ENCODE measurements at places on chromosomes 5 and 9. TPM values are rescaled to one million over a fixed set of nuclear protein-coding genes. Genes with fewer than 3 reads are reported as not detected.

GRCh38 chr9:78601957-78602565 is 305.1 kb downstream of the PSAT1 start:
- DNase-seq: peak; percentile 54
- no peak overlapping the region for H3K27ac ChIP-seq
- H3K4me1 ChIP-seq: no peaks in the 10 kb centered on the region

DNA sequence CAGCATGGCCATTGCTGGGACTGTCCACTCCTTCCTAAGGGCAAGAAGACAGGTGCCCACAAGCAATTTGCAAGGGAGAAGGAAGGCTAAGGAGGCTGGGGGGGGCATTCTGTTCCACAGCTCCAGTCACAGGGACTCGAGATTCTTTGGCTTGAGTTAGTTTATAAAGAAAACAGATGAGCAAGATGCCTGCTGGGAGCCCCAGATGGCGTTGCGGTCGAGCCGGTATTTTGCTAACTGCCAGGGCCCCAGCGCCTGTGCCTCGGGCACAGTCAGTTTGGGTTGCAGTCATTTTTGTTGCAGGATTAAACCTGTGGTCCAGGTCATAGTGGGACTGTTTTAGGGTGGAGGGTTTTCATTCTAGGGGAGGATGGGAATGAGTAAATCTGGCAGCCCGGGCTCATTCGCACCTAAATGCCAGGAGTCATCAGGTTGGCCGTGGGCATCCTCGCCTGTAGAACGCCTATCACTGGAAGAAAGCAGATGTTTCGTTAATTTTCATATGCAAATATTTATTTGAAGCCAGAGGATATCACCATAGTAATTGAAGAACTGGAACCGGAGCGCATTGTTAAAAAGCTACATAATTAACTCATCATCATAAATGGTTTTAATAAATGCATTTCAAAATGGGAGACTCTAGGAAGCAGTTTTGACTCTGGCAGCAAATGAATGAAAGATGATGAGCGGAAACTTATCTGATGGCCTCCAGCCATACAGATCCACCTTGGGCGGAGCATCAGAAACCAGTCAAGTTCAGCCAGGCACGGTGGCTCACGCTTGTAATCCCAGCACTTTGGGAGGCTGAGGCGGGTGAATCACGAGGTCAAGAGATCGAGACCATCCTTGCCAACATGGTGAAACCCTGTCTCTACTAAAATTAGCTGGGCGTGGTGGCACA is 87.1 kb upstream of the FCN2 start:
- peaks cover 41% of the 10 kb centered on the region for H3K36me3 ChIP-seq
- no peaks in the 10 kb centered on the region for H3K4me1 ChIP-seq
- no peak for DNase-seq
- H3K27me3 ChIP-seq: no peaks in the 10 kb centered on the region
- H3K4me3 ChIP-seq: no peak overlapping the region

DNA sequence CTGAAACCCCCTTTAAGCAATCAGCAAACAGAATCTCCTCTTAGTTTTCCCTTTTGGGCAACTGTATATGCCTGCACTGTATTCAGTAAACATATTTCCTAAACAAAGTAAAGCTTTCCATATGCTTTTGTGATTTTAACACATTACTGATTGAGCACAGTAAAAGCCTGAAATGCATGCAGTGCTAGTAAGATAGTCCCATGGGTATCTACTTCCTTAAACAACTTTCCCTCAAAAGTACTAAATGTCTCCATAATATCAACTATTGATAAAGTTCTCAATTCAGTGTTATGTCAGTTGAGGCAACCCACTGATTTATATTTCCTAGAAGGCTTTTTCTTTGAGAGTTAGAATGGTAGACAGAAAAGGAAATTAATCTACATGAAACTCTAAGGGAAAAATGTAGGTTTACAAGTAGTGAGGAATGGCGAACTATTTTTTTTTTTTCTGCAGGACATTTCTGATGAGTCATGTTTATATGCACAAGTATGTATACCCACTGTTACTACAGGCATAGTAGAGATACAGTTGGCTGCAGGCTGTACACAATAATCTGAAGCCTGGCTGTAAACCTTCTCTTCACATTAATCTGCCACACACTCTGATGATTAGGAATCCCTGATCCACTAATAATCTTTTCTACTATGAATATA is 31.2 kb upstream of the CEP120 start:
- no peaks in the 10 kb centered on the region for H3K4me1 ChIP-seq
- no peak for DNase-seq
- no peaks in the 10 kb centered on the region for H3K36me3 ChIP-seq

GRCh38 chr5:113364466-113364865 is 70.3 kb downstream of the TSSK1B start:
- no peaks in the 10 kb centered on the region for H3K27me3 ChIP-seq
- no peak for DNase-seq
- no peak overlapping the region for H3K4me3 ChIP-seq
- H3K4me1 ChIP-seq: no peaks in the 10 kb centered on the region

DNA sequence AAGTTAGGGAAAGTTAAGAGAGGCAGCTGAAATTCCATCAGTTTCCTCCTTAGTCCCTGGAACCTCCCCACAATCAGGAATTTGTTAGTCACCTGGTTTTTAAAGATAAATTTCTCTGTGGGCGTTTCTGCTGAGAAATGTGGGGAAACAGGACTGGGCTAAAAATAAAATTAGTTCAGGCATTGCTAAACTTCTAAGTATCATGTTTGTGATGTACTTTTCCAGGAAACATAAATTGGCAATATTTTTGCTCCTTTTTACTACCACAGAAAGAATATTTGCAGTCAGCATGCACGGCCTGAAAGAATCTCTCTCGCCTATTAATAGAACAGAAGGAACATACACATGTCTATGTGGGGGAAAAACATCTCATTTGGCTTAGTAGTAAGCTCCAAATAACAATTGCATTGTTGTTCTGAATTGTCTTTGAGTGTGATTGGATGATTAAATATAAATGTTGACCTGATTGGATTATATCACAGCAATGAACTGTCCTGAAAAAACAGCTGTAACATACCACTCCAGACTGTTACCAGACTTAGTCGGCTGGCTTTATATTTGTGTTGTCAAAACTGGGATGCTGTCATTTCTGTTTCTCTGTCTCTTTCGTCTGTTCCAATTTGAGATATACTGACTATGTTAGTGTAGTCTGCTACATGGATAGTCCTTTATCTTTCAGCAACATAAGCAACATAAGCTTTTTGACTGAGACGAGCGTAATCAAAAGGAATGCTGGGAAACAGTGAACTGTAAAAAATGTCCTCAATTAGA is 12.9 kb downstream of the TJP2 start:
- peak; percentile 54 for DNase-seq
- H3K4me1 ChIP-seq: peaks cover 16% of the 10 kb centered on the region
- no peaks in the 10 kb centered on the region for H3K36me3 ChIP-seq
- no peak overlapping the region for H3K4me3 ChIP-seq
- H3K27me3 ChIP-seq: no peaks in the 10 kb centered on the region

GRCh38 chr5:13553896-13554295 is 390.6 kb downstream of the DNAH5 start:
- no peaks in the 10 kb centered on the region for H3K27me3 ChIP-seq
- no peaks in the 10 kb centered on the region for H3K4me1 ChIP-seq
- peak; percentile 19 for DNase-seq
- no peak overlapping the region for H3K27ac ChIP-seq

GRCh38 chr5:123505633-123506032 is 6.3 kb upstream of the CSNK1G3 start:
- no peak for DNase-seq
- no peaks in the 10 kb centered on the region for H3K4me1 ChIP-seq
- no peaks in the 10 kb centered on the region for H3K36me3 ChIP-seq
- H3K27ac ChIP-seq: no peak overlapping the region

DNA sequence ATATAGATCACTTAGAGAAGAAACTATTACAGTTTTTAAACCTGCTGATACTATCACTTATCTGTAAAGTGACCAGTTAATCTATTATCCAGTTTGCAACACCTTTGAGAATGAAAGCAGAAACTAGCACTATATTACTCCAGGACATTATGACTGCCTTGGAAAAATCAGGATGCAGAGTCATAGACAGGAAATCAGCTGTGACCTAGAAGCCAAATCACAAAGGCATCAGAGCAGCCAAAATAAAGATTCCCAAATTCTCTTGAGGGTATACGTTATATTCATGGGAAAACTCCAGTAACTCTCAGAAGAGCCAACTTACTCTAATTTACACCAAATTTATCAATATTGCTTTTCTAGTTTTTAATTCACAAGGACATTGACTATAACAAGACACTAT is 49.9 kb downstream of the CDO1 start:
- no peak overlapping the region for H3K27ac ChIP-seq
- no peaks in the 10 kb centered on the region for H3K27me3 ChIP-seq
- no peak for DNase-seq
- H3K4me3 ChIP-seq: no peak overlapping the region

GRCh38 chr5:137858954-137859353 is 8.7 kb upstream of the MYOT start:
- H3K27me3 ChIP-seq: no peaks in the 10 kb centered on the region
- peaks cover 2% of the 10 kb centered on the region for H3K4me1 ChIP-seq
- no peak overlapping the region for H3K27ac ChIP-seq
- H3K36me3 ChIP-seq: no peaks in the 10 kb centered on the region
- H3K4me3 ChIP-seq: no peak overlapping the region

GRCh38 chr5:42121401-42121800 is 196.3 kb downstream of the FBXO4 start:
- no peaks in the 10 kb centered on the region for H3K27me3 ChIP-seq
- H3K4me1 ChIP-seq: no peaks in the 10 kb centered on the region
- no peak overlapping the region for H3K27ac ChIP-seq
- no peak overlapping the region for H3K4me3 ChIP-seq

DNA sequence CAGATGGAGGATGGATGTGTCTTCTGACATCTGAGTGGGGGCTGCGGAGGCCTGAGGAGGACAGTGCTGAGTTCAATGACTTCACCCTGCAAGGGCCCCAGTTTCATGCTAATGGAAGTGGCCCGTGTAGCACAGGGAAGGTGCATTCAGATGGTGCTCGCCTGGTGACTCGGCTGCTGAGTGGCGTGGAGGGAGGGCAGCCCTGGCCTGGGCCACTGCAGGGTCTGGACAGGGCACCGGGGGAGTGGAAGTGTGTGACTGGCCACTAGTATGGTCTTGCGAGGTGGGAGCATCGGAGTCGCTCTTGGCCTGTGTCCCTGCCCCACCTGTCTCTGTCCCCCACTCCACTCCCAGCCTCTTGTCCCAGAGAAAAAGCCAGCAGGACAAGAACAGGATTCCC is 1.7 kb upstream of the SLC9A3 start:
- DNase-seq: no peak
- H3K4me3 ChIP-seq: no peak overlapping the region
- H3K27me3 ChIP-seq: peaks cover 69% of the 10 kb centered on the region
- H3K4me1 ChIP-seq: no peaks in the 10 kb centered on the region
- no peak overlapping the region for H3K27ac ChIP-seq

GRCh38 chr5:16935231-16936149 is 598 bp downstream of the MYO10 start:
- peaks cover 7% of the 10 kb centered on the region for H3K4me1 ChIP-seq
- DNase-seq: peak; percentile 39
- H3K27me3 ChIP-seq: no peaks in the 10 kb centered on the region
- no peaks in the 10 kb centered on the region for H3K36me3 ChIP-seq
- peak overlapping the region; percentile 95 for H3K4me3 ChIP-seq
- H3K27ac ChIP-seq: peak overlapping the region; percentile 90

GRCh38 chr5:15789642-15790041 is 289.7 kb downstream of the FBXL7 start:
- H3K4me1 ChIP-seq: no peaks in the 10 kb centered on the region
- no peak overlapping the region for H3K27ac ChIP-seq
- no peaks in the 10 kb centered on the region for H3K27me3 ChIP-seq
- no peak overlapping the region for H3K4me3 ChIP-seq
- no peak for DNase-seq
- H3K36me3 ChIP-seq: no peaks in the 10 kb centered on the region

- H3K27ac ChIP-seq: peak within 1 kb of the TSS; percentile 73
- H3K27me3 ChIP-seq: peaks cover 27% of the 10 kb centered on the region
- DNase-seq: peak; percentile 44
- peak within 1 kb of the TSS; percentile 87 for H3K4me3 ChIP-seq
Observed at GRCh38 chr9:126860077-126860756, at the start of gene ZBTB34. ZBTB34 (plus strand) TSS chr9:126860639; CDS start chr9:126879400, 18,761 bp downstream.

DNA sequence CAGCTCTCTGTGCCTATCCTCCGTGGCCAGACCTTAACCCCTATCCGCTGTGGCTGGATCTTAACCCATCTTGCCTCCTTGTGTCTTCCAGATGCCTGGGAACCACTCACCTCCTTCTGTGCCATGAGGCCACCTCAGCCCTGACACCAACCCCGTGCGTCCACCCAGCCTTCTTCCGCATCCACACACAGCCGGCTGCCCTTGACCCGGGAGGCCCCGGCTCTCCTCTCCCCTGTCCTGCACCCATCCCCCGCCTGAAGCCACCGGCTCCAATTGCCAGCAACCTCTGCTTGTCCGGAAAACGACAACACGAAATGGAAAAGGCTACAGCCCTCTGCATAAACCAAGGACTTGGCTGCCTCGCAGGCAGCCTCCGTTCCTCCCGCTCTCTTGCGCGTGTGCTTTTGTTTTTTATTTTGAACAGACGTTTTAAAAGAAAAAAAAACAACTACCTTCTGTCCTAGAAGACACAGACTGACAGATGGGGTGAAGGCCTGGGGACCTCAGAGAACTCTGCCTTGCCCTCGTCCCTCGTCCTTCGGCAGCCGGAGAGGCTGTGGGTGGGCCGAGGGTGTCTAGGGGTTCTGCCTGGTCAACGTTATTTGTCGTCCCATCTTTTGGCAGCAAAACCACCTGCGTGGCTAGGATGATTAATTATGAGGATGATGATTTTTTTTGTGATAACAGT is 32.5 kb upstream of the HMCN2 start:
- peaks cover 9% of the 10 kb centered on the region for H3K36me3 ChIP-seq
- no peak for DNase-seq
- no peak overlapping the region for H3K4me3 ChIP-seq
- H3K27ac ChIP-seq: no peak overlapping the region

DNA sequence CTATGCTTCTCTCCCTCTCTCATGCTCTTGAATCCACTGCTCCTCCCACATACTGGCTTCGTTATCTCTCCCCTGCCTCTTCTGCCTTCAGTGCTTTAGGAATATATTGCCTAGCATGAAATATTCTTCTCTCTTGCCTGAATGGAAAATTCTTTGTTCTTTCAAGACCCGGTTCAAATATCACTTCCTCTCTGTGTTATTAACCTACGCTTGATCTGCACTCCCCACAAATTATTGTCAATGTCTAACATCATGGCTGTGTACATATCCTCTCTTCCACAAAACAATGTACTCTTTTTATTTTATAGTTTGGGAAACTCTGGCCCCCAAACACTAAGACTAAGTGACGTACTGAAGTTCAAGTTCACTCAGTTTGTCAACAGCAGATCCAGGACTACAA is 211.0 kb downstream of the SEC61B start:
- H3K27ac ChIP-seq: peak overlapping the region; percentile 77
- H3K4me3 ChIP-seq: no peak overlapping the region
- no peak for DNase-seq
- no peaks in the 10 kb centered on the region for H3K36me3 ChIP-seq

The OXCT1 gene
- 56.3 TPM for total RNA-seq

The TMEM215 gene
- not detected for total RNA-seq

The FOXD4 gene
- total RNA-seq: 0.26 TPM

The SLC46A2 gene
- not detected for total RNA-seq

The GHR gene
- total RNA-seq: 2.3 TPM

The OCLN gene
- total RNA-seq: 2.3 TPM

All from fibroblast of lung (primary cell).